ENCODE measurements at places on chromosomes 5 and 9. TPM values are rescaled to one million over a fixed set of nuclear protein-coding genes. Genes with fewer than 3 reads are reported as not detected.

DNA sequence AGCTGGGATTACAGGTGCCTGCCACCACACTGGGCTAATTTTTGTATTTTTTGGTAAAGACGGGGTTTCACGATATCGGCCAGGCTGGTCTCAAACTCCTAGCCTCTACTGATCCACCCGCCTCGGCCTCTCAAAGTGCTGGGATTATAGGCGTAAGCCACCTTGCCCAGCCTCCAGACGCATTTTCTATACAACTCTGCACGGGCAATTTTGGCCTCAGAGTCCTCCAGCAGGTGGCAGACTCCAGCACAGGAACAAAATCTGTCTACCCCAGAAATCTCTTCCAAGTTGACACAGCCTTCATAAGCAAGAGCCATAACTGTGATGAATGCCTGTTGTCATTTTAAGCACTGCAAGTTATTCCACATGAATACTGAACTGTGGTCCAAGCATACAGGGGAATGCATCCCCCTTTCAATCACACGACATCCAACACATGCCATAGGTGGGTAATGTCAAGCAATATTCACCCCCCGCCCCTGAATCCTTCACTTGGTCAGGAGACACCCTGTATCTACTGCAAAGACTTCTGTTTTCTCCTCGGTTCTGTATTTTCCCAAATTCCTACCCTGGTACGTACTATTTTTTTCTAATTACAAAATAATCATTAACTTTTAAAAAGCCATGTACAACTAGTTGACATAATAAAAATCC is 50.8 kb downstream of the ALDH7A1 start:
- peak; percentile 58 for DNase-seq

DNA sequence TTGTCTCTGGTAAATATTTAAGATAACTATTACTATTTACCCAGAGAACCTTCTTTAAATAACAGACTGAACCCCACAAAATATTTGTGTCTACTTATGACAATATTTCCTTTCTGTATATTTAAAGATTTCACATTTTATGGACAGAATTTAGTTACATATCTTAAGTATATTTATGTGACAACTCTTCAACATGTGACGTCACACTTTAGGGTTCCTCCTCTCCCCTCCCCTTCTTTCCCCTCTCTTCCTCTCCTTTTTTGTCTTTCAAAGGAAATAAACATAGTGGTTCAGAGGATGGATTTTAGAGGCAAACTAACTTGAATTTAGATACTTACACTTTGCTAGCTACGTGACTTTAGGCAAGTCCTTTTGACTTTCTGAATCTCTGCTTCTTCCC is 655.6 kb upstream of the NUDT12 start:
- no peak for DNase-seq

The SLC6A18 gene
- total RNA-seq = not detected

GRCh38 chr9:137278061-137278701 is 655 bp downstream of the TOR4A start:
- DNase-seq = no peak

GRCh38 chr9:114202849-114203248 is 47.5 kb downstream of the COL27A1 start:
- DNase-seq = no peak

The HAPLN1 gene
- not detected for total RNA-seq

DNA sequence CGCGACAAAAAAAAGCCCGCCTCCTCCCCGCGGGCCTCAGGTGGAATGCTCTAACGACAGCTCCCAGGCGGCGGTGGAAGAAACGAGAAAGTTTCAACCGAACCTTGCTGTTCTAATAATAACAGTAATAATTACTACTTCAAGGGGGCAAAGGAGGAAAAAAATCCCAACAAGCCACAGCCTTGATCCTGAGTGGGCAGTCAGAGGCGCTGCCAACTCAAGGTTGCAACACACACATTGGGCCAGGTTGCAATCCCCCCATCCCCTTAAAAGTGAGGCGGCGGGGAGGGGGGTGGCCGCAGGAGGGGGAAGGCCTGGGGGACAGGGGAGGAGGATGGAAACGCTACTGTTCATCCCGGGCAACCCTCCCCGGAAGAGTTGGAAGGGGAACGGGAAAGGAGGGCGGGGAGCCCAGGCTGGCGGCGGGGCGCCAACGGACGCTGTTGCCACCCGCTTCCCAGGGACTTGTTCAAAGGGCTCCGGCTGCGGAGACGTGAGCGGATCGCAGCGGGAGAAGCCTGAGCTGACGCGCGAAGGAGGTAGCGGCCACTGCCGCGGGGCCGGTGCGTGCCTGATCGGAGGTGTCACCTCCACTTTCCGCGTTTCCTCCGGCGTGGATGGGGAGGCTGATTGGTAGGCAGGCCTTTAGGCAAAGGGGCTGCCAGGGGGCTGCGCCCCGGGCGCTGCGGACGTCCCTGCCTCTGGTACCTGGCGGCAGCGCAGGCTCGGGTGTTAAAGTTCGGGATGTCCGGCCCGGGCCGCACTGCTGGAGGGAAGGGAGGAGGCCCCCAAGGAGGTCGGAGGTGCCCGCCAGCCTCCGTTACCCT is 647 bp downstream of the SMARCA2 start:
- peak; percentile 73 for DNase-seq

The NRG2 gene
- total RNA-seq = not detected

The MTRR gene
- total RNA-seq = 62.4 TPM

The CTNND2 gene
- total RNA-seq = not detected

DNA sequence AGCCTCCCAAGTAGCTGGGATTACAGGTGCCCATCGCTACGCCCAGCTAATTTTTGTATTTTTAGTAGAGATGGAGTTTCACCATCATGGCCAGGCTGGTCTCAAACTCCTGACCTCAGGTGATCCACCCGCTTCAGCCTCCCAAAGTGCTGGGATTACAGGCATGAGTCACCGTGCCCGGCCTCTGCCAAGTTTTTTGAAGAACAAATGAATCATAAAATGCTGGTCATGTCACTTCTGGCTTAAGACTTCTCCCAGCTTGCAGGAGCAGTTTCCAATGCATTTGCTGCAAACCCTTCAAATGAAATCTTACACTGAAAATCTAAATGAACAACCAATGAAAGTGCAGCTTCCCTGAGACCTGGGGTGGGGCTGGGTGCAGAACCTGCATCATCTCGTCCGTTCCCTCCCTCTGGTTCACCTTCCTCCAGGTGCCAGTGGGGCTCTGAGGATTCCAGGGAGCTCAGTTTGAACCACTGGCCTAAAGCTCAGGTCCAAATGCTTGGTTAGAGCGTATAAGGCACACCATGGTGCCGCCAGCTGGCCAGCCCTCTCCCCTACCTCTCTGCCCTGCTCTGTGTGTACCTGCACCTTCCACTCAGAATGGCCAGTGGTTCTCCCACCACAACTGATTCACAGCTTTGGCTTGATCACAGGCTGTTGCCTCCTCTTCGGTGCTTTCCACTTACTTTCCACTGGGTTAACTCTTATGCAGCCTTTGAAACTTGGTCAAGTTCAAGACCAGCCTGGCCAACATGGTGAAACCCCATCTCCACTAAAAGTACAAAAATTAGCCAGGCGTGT is 39.8 kb upstream of the FUBP3 start:
- DNase-seq = no peak

The SPINK4 gene
- not detected for total RNA-seq

GRCh38 chr9:12874395-12874794 is 99.6 kb downstream of the LURAP1L start:
- DNase-seq = no peak

DNA sequence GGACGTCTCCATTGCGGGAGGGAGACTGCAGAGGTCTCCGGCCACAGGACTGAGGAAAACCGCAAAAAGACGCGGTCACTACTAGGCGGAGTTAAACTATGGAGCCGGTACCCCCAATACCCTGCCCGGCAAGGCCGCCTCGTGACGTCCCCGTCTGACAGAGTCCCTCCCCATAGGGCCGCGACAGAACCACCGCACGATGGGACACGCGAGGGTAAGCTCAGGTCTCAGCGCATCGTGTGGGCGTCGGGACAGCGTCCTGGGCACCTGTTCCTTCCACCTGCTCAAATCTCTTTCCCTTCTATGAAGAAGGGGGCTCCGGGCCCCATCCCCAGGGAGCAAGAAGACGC is 35.2 kb upstream of the GLDC start:
- peak; percentile 85 for DNase-seq

- DNase-seq = no peak
These were observed 19.6 kb upstream of the VCAN start for GRCh38 chr5:83451955-83452354.

- DNase-seq = peak; percentile 64
These were observed 354.9 kb downstream of the DIRAS2 start for GRCh38 chr9:90287567-90288274.

The SLC25A2 gene
- total RNA-seq = 1.1 TPM

DNA sequence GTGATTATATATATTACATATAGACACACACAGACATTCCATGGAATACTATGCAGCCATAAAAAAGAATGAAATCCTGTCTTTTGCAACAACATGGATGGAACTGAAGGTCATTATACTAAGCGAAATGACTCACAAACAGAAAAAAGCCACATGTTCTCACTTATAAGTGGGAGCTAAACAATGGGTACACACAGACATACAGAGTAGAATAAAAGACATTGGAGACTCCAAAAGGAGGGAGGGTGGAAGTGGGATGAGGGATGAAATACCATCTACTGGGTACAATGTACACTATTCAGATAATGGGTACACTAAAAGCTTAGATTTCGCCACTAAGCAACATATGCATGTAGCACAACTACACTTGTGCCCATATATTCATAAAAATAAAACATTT is 170.0 kb upstream of the RGMB start:
- DNase-seq = no peak

The STC2 gene
- 6.7 TPM for total RNA-seq

DNA sequence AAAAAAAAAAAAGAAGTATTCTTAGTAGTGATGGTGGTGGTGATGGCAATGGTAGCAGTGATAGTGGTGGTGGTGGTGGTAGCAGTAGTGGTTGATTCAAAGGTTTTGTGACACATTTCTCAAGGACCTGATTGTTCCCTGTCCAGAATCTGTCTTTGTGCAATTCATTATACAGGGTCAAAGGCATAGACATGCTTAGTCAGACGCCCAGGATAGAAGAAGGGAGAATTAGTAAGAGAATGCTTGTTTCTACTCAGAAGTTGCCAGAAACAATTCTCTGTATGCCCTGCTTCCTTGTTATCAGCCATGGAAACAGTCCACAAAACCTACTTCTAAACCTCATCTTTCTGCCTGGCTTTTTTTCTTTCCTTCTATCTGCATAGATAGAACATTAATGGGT is 89.4 kb downstream of the SLC44A1 start:
- DNase-seq = no peak

DNA sequence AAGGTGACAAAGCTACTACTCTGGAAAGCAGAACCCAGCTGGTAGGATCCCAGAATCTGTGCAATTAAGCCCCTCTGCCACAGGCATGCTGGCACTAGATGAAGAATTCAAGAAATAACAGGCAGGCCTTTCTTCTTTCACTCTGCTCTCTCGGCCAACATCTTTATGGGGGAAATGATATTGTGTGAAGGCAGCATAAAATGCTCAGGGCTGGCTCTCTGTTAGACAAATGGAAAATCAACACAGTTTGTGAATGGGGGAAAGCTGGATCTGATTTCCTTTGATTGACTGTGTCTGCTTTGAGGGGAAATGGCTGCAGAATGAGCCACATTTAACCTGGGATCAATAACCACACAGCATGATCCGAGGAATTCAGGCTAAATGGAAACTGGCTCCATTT is 29.1 kb upstream of the AKNA start:
- no peak for DNase-seq

DNA sequence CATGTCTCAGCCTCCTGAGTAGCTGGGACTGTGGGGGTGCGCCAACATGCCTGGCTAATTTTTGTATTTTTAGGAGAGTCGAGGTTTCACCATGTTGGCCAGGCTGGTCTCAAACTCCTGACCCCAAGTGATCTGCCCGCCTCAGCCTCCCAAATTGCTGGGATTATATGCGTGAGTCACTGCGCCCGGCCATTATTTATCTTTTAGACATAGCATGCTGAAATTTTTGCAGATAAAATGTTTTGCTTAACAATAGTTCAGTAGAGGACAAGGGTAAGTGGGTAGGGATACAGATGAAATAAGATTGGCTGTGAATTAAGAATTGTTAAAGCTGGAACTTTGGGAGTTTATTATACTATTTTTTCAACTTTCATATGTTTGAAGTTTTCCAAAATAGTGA is 150.8 kb upstream of the GRHPR start:
- DNase-seq = no peak

DNA sequence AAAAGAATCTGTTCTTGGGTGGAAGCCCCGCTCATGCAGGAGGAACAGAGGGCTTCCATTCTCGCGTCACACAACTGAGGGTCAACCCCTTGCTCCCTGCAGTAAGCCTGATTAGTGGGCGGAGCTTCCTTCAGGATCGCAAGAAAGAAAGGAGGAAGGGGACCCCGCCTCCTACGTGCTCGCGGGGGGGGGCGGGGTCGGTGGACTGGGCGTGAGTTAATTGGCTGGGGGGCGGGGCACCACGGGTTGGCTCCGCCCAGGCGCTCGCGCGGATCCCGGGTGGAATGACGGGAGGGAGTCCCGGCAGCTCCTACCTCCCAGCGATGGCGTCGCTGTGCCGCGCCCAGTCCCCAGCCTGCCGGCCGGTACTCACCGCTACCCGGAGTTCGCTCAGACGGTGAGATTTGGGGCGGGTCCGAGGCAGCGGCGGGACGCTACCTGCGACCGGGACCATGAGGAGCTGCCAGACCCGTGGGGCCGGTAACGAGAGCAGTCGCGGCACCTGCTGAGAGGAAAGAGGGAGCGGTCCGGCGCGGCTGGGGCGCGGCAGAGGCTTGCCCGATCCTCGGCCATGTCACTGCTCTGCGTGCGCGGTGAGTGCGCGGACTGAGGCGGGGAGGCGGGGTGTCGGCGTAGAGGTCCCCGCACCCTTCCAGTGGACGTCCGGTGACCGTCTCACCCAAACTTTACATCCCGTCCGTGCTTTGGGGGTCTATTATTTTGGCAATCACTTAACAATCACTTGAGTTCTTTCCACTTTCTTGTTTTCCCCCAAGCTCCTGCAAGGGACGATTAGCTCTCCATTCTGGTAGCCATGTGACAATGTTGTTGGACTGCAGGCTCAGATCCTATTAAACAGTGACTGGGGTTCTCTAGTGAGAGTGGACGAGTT is at the start of gene UNC13B:
Gene UNC13B, plus strand, starts transcription at position 297 of the 892 bp plus-strand sequence. Its CDS starts 275 bp downstream, at position 572.
- peak; percentile 78 for DNase-seq

The CHSY3 gene
- total RNA-seq = not detected

GRCh38 chr5:59186623-59187022 is 603.7 kb downstream of the RAB3C start:
- DNase-seq = no peak

DNA sequence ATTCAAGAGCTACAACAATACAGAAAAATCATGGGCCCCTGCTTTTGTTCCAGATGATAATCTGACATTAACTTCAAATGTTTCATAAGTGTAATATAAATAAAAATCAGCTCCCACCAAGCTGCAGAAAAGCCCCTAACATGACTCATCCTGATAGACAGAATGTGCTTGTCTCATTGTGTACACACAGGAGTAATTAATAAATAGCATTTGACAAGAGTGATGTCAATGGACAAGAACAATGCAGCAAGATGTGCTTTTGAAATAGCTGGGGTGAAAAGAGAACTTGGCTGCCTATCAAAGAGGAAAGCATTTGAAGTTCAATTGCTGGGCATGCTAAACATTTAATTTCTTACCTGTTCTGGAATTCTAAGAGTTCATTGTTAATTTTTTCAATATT is 79.2 kb downstream of the DNAH5 start:
- no peak for DNase-seq

GRCh38 chr5:58241389-58241788 is 218.5 kb downstream of the PLK2 start:
- DNase-seq = no peak
